ENCODE measurements at places on chromosomes 4 and X.

DNA sequence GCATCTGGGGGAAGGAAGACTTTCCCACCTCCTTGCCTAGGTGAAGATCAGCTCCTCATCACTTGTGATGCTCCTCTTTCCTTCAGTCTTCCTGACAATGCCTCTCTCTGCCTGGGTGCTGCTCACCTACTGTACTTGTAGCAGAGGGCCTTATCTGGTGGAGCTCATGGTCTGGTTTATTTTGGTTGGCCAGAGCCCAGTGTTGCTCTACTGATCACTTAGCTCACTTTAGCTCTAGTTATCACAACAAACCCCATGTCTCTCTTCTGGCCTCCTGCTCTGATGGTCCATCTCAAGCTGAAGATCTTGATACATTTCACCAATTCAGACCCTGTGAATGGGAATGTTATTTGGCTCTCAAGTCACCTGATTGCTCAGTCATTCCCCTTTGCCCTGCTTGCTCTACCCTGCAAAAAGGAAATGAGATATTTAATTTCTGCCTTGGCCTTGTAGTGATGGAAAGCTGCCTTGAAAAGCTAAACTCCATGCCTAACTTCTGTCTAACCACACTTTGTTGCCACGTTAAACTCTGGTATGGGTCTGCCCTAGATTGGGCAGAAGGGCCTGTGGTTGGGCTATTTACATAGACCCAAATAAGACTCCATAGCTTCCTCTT, 30.3 kb upstream of the ADH1C start:
- no peak for DNase-seq

DNA sequence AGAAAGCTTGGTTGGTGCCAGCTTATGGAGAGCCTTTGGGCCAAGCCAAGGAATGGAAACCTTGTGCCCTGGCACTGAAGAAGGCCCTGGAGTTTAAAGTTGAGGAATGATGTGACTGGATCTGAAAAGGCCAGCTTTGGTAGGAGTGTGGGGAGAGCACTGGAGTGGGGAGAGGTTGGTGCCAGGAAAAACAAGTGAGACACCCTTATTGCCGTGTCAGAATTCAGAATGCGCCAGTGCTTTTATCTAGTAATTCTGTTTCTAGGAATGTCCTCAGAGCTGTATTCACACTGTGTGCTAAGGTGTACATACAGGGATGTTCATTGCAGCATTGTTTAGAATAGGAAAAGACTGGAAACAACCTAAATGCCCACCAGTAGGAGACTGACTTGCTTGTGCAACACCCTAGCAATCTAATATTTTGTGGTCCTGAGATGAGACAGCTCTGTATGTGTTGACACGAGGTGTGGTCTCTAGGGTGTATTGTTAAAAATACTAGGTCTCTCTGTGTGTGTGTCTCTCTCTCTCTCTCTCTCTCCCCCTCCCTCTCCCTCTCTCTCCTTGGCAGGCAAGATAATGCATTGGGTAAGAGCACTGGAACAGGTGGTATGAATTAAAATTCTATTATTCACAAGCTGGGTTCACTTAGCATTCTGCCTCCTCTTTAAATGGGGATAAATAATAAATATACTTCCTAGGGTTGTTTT, 107.8 kb downstream of the GATB start:
- DNase-seq, result no peak

GRCh38 chrX:69029771-69030170, 135.5 kb downstream of the PJA1 start:
- no peak for DNase-seq

- no peak for DNase-seq
Measured at GRCh38 chr4:121951521-121952110, at the start of gene TRPC3. TSS of gene TRPC3 (minus strand) at chr4:121952060. CDS start at chr4:121951680, 380 bp downstream.

DNA sequence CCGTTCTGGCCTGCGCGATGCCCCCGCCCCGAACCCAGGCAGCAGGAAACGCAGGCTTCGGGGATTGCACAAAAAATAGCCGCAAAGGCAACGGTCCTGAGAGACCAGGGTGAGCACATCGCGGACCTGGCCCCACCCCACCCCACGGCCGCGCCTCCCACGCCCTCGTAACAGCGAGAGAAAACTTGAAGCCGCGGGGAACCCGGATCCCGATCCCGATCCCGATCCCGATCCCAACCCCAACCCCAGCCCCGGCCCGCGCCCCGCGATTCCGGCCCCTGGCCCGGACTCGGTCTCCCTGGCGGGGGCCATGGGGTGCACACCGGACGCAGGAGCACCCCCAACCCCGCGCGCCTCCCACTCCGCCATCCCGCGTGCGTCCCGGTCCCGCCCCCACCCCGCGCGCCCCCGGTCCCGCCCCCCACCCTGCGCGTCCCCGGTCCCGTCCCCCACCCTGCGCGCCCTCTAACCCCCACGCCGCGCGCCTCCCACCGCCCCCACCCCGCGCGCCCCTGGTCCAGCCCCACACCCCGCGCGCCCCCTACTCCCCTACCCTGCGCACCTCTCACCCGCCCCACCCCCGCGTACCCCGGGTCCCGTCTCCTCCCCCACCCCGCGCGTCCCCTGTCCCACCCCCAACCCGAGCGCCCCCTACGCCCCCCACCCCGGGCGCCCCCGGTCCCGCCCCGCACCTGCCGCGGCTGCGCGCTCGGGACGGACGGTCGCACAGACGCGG, 29.0 kb downstream of the NOP14 start:
- no peak for DNase-seq

GRCh38 chrX:152943826-152944225, 46.0 kb downstream of the ZNF185 start:
- no peak for DNase-seq

DNA sequence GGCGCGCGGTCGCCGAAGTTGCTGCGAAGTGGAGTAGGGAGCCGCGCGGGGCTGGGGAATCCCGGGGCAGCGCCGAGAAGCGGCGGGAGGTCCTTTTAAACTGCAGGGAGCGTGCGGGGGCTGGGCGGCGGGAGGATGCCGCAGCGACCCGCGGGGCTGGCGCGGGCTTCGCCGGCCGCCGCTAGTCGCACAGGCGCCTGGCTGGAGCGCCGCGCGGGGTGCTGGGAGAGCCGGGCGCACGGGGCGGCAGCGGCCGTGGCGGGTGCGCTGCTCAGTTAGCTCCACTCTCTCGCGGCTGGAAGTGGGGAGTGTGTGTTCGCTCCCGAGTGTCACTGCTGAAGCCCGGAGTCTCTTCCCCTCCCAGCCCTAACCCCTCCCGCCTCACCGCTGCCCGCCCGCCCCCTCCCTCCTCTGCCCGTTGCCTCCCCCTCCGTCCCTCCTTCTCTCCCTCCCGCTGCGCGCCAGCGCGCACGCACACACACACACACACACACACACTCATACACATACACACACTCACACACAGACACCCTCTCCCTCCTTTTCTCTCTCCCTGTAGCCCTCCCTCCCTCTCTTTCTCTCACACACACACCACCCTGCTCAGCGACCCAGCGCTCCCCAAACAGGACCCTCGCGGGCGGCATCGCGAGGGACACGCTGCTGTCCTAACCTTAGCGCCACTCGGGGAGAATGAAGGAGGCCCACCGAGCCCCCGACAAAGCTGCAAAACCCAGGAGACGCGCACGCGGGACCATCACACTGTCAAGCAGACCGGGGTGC, at the start of gene NDNF:
TSS of gene NDNF (minus strand) at position 312 of the 780 bp plus-strand sequence. CDS start 26,698 bp downstream, outside the sequence.
- no peak for DNase-seq

- no peak for DNase-seq
Measured at GRCh38 chr4:154313004-154313585, 178.5 kb downstream of the DCHS2 start.

DNA sequence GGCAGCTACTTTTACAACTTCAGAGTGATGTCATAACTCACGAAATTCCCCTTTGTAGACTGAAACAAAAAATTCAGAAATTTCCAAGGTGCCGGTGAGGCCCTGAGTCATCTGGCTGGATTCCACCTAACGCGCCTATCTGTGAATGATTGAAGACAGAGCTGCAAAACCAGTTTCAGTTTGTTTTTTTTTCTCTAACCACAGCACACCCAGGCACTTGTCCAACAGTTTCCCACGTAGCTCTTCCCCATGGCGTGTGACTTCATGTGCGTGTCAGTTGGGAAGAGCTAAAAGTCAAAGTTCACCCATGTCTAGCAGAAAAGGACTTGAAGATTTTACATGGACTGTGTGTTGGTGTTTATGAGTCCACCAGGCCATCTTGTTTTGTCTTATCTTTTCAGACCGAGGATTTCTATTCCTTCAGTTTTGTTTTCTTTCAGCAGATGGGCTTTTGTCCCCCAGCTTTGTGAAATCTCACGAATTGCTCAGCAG, 16.4 kb downstream of the TCEANC start:
- no peak for DNase-seq

- DNase-seq, result no peak
Measured at GRCh38 chr4:86600007-86600653, 6.0 kb downstream of the PTPN13 start.

DNA sequence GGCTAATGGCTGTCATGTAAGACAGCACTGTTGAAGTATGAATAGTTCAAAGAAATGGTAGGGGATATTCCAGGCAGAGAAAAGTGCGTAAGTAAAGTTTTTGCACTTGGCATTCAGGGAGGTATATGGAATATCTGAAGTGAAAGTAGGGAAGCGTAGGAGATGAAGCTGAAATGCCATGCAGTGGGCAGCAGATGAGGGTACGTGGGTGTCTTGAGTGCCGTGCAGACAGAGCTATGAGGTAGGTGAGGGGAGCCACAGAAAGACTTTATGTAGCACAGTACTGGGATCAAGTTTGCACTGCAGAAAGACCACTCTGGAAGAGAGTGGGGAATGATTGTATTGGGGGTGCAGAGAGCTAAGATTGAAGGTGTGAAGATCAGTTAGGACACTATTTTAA, 5.2 kb upstream of the SCD5 start:
- DNase-seq, result no peak

DNA sequence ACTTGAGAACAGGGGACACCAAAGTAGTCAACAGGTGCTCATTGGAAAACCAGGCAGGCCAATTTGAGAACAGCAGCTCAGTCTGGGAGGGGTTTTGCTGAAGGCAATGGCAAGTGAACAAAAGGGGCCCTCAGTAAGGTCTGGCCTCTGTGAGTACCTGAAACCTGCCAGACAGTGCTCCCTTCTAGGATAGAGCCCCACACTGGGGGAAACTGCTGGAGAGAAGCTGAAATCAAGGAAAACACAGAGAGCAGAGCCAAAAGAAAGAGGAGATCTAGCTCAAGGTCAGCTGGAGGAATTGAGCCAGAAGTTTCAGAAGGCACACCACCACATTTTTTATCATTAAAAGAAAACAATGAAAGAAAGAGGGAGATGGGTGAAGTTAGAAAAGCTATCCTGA, 28.2 kb downstream of the PNMA6E start:
- DNase-seq, result no peak

DNA sequence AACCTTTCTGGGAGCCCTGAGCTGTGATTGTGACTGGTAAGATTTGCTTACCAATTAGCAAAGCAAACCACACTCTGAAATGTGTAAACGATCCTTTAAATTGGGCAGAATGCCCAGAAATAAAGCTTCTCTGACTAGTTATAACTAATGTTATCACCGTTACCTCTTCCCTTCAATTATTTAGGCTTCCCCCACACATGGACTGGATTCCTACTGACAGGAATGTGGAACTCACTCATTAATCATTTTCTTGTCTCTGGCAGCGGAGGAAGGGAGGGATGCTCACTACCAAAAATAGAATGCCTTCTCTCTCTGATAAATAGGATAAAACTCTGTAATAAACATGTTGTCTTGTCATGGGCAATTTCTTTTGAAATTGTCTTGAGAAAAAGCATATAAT, 25.3 kb upstream of the NWD2 start:
- DNase-seq, result no peak

DNA sequence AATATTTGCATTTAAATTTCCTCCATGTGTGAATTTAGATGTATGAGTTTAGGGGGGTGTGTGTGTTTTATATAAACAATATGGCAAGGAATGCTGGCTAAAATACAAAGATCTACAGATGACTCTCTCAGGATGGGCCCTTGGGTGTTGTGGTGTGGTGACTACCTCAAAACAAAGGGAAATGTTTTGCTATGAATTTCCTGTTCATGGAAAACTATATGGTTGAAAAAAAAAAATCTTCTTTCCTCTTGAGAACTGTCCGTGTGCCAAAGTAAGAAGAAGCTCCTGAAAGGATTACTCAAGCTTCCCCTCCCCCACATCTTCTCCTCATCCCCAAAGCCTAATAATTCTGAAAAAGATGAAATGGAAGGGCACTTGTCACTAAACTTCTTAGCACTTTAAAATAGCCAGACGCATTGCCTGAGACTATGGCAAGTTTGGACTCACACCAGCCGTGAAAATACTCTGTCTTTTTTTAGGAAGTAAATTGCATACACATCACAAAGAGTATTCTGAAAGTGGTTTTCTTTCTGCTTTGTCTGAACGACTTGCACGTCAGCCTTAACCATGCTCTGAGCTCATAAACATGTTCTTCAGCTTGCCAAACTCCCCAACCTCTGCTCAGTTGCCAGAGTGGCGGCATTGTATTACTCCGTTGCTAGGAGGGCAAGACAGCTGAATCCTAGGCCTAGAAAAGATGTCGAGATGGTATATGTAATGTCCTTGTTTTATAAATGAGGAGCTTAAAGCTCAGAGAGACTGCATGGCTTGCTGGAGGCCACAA, 250.4 kb upstream of the JADE1 start:
- DNase-seq, result no peak

DNA sequence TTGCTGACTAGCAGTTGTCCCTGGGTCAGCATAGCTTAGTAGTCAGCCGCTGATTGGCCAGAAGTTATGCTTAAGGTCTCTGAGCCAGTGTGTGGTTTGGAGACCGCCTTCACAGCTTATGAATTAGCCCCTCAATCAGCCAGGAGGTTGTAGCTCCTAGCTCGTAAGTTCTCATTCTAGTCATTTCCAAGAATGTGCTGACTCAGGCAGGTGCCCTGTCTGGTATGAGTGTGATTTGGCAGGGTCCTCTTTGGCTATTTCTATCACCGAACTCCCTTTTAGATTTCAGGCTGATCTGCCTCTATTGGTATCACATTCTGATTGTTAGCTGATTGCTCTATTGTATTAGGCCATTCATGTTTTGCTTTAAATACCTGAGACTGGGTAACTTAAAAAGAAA, 33.1 kb downstream of the NUDT11 start:
- no peak for DNase-seq

DNA sequence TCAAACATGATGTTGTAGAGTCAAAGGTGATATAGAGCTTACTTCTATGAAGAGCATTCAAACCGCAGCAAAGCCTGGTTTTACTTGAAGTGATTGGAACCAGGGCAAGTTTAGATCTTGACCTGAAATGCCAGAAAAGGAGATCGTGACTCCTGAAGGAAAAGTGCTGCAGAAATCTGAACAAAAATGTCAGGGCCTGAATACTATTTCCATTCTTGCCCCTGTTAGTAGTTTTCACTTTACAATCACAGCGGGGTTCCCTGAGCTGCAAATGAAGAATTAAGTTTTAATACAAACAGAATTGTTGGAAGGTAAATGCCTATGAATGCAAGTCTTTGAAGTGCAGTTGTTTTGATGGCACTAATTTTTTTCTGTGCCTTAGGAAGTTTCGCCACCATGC, 4.1 kb downstream of the SLIT2 start:
- no peak for DNase-seq
